ENCODE measurements at places on chromosomes 2 and 18.

GRCh38 chr2:129004485-129004884, 685.8 kb upstream of the HS6ST1 start:
- DNase-seq: no peak

DNA sequence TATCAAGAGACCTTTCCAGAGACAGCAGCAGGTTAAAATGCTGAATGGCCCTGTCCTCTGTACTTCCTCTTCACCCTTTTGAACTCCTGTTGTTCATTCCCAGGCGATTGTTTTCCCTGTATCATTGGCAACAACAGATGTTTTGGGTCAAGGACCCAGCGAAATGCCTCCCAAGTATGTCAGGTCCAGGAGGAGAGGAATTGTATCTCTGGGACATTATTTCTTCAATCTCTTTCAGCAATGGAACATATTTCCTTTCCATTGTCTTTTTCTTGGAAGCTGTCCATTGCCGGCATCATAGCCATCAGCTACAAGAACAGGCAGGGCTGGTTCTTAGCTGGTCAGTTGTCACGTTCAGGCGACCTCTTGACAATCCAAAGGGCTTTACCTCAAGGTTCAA, 76.2 kb downstream of the NRP2 start:
- DNase-seq: no peak

- DNase-seq: no peak
Observed at GRCh38 chr2:216246766-216247165, 125.5 kb downstream of the MARCHF4 start.

DNA sequence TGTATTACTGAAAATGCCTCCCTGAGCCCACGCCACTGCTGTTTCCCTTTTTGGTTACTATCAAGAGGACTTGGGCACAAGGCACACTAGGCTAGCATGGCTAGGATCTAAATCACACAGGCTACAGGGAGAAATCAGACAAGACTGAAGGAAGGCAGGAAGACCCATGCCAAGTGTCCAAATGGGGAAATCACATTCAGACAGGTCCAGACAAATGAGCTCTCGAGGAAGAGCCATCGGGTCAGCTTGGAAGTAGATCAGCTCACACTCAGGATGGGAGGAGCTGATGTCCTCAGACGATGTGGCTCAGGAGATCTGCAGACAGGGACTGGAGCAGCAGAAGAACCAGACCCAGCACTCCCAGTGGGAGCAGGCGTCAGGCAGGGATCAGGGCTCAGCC, 113.2 kb downstream of the COL6A3 start:
- no peak for DNase-seq

DNA sequence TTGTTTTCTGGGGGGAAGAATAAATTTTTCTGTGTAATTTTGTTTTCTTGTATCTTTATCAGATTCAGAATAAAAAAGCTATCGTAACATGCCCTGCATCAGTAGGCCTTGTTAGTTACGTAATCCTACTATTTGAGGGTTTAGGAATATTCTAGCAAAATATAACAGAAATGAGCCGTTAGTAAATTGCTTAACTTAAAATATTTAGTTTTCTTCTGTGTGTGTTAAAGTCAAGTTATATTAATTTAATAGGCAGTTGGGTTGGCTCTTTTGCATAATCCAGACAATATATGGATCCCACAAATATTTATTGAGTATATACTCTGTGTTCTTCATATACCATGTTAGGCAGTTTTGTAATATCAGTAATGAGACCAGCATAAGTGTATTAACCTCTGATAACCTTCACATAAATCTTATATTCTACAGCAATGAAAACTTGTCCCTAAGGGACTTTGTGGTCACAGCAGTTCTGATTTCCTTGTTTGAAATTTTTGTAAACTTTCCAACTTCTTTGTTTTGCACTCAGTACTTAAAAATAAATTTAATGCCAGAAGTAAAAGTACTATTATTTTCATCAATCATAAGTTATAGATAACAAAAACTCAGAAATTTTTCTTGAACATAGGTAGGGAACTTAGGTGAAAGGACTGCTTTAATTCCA, 151.9 kb downstream of the FMNL2 start:
- DNase-seq: no peak

All from cardiac muscle cell (in vitro differentiated cells and primary cell).